ENCODE measurements at places on chromosomes 6 and 20. TPM values are rescaled to one million over a fixed set of nuclear protein-coding genes. Genes with fewer than 3 reads are reported as not detected.

TMEM74B gene
- 1.3 TPM for total RNA-seq

FHL5 gene
- not detected for total RNA-seq

CUL7 gene
- 23.2 TPM for total RNA-seq

PAK5 gene
- not detected for total RNA-seq

TMEM217 gene
- total RNA-seq, result 2.2 TPM

GABRR2 gene
- 0.51 TPM for total RNA-seq

RAB44 gene
- 0.05 TPM for total RNA-seq

FRK gene
- total RNA-seq, result 0.02 TPM

CCN5 gene
- total RNA-seq, result not detected

DNA sequence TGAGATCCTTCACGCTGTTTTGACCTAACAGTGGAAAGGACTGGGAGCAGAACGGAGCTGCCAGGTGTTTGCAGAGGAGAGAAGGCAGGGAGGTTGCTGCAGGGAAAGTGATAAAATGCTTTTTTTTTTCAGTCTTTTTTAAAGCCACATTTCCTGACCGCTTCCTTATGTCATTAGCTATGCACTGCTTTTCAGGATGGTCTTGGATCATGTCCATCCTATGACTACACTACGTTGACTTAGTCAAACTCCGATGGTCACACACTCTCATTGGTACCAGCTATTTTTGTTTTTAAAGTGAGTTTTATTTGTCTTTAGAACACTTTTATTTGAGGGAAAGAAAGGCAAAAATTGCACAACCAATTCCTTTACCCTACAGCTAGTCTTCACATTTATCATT is 89.2 kb upstream of the EXOC2 start:
- peaks cover 5% of the 10 kb centered on the region for H3K4me1 ChIP-seq
- no peak overlapping the region for H3K27ac ChIP-seq
- H3K4me3 ChIP-seq, result no peak overlapping the region
- no peaks in the 10 kb centered on the region for H3K36me3 ChIP-seq
- DNase-seq, result no peak

DNA sequence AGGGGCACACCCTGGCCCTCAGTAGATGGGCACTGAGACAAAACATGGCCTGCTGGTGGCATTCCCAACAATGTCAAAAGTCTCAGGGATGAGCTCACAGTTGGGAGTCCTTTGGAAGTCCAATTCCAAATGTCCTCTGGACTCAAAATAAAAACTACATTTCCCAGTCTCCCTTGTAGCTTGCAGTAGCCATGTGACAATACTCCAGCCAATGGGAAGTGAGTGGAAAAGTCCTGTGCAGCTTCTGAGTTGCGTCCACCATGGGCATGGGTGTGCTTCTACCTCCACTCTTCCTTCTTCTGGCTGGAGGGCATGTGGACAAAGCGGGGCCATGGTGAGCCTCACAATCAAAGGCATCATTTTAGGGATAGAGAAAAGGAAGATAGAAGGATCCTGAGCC is 5.8 kb upstream of the ADAM33 start:
- no peaks in the 10 kb centered on the region for H3K36me3 ChIP-seq
- H3K4me1 ChIP-seq, result no peaks in the 10 kb centered on the region
- H3K27me3 ChIP-seq, result peaks cover 13% of the 10 kb centered on the region
- H3K4me3 ChIP-seq, result no peak overlapping the region

DNA sequence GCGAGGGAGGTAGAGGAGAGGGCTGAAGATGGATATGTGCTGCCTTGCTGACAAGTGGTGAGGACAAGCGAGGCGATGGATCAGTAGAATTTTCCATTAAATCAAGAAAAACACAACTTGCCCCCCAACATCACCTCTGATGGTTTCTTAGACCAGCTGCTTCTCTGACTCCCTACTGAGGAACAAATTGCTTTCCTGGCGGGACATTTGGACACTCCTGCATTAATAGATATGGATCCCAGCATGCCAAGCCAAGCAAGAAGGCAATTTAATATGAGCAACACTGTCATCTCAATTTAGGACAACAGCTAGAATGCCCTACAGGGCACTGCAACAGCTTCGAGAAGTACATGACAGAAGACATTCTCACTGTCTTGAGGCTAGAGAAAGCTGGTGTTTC is 248.4 kb upstream of the AGPAT4 start:
- no peaks in the 10 kb centered on the region for H3K27me3 ChIP-seq
- no peaks in the 10 kb centered on the region for H3K4me1 ChIP-seq
- H3K36me3 ChIP-seq, result no peaks in the 10 kb centered on the region
- no peak for DNase-seq
- H3K27ac ChIP-seq, result no peak overlapping the region

- H3K36me3 ChIP-seq, result no peaks in the 10 kb centered on the region
- no peak overlapping the region for H3K4me3 ChIP-seq
- peaks cover 31% of the 10 kb centered on the region for H3K27me3 ChIP-seq
- no peak overlapping the region for H3K27ac ChIP-seq
Observed at GRCh38 chr20:21501184-21501583, 12.7 kb downstream of the NKX2-2 start.

DNA sequence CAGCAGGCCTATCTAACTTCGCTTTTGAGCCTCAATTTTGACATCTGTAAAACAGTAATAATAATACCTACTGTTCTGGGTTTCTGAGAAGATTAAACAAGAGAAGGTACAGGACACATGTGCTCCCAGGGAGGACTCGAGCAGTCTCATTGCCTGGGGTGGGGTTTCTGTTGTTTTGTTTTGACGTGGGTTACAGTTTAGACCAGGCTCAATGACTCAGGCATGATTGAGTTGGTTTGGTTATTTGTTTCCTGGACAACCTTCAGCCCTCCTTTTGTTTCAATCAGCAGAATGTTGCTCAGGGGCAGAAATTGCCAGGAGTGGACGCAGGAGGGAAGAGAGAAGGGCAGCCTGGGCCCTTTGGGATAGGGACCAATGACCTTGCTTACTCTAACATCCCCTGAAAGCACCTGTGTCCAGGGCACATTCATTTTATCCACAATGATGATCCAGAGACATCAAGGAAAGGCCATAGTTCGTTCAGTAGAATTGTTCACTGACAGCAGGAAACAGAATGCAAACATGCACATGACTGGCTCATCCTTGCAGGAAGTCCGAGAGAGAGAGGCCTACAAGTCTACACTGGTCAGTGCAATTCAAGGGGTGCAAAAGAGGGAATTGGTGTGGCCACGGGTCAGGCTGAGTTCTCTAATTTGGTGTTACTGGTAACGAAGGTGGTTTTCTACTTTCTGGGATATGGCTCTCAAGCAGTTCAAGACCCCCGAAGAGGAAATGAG is 74.5 kb upstream of the MRPS10 start:
- peak; percentile 61 for DNase-seq
- H3K4me3 ChIP-seq, result no peak overlapping the region
- H3K27me3 ChIP-seq, result no peaks in the 10 kb centered on the region
- H3K36me3 ChIP-seq, result peaks cover 22% of the 10 kb centered on the region
- peaks cover 58% of the 10 kb centered on the region for H3K4me1 ChIP-seq

GRCh38 chr20:19115581-19115980 is 96.9 kb upstream of the SLC24A3 start:
- no peaks in the 10 kb centered on the region for H3K27me3 ChIP-seq
- H3K27ac ChIP-seq, result no peak overlapping the region
- no peak for DNase-seq

DNA sequence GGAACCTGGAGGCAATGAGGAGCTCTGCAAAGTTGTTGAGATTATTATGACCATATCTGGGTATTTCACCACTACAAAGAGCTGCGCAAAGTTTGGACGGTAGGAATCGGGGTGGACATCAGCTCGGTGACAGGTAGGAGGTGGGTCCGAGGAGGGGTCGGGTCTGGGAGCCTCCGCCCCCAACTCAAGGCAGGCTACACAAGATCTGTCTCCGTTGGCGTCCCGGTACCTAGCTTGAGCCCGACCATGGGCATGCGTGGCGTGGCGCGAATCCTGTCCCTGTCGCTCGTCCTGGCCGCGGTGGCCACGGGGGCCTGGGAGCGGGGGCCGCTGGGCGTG is 40.2 kb upstream of the ZNFX1 start:
- H3K36me3 ChIP-seq, result no peaks in the 10 kb centered on the region
- DNase-seq, result no peak
- no peak overlapping the region for H3K27ac ChIP-seq
- H3K27me3 ChIP-seq, result peaks cover 40% of the 10 kb centered on the region

GRCh38 chr20:56378386-56378785 is 13.6 kb downstream of the AURKA start:
- peaks cover 22% of the 10 kb centered on the region for H3K4me1 ChIP-seq
- no peak overlapping the region for H3K4me3 ChIP-seq
- H3K27me3 ChIP-seq, result no peaks in the 10 kb centered on the region
- DNase-seq, result no peak

- H3K27me3 ChIP-seq, result no peaks in the 10 kb centered on the region
- H3K36me3 ChIP-seq, result peaks cover 6% of the 10 kb centered on the region
Observed at GRCh38 chr6:125781314-125781868, 9.4 kb upstream of the NCOA7 start.

DNA sequence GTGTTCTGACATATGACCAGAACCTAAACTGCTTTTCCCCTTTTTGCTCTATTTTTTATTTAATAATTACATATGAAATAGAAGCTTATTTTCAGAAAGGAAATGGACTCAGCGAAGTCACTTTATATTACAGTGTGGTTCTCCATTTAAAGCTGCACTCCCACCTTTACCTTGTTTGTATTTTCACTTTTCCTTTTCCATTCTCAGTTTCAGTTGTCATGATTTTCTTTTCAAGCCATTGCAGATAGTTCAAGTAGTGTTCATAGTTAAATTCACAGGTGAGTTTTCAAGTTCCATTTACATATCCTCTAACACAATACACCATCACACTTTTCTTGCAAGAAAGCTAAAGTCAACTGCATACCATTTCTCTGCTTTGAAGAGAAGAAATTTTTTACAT is 400.2 kb downstream of the HACE1 start:
- H3K27ac ChIP-seq, result no peak overlapping the region
- no peak overlapping the region for H3K4me3 ChIP-seq
- DNase-seq, result no peak
- H3K36me3 ChIP-seq, result no peaks in the 10 kb centered on the region
- H3K4me1 ChIP-seq, result no peaks in the 10 kb centered on the region

DNA sequence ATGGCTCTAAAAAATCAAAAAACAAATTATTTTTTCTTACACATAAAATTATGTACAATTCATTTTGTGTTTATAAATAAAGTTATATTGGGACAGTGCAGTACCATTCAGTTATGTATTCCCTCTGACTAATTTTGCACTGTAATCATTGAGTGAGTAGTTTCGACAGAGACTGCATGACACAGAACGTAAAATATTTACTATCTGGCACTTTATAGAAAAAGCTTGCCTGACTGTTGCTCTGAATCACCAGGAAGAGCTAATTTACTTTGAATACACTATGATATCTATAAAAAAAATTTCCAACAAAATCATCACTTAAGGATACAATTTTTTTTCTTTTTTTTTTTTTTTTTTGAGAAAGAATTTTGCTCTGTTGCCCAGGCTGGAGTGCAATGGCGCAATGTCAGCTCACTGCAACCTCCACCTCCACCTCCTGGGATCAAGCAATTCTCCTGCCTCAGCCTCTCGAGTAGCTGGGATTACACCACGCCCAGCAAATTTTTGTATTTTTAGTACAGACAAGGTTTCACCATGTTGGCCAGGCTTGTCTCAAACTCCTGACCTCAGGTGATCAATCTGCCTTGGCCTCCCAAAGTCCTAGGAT is 11.0 kb upstream of the KHDC1L start:
- DNase-seq, result no peak
- no peaks in the 10 kb centered on the region for H3K4me1 ChIP-seq
- no peak overlapping the region for H3K27ac ChIP-seq
- no peaks in the 10 kb centered on the region for H3K27me3 ChIP-seq
- H3K36me3 ChIP-seq, result no peaks in the 10 kb centered on the region
- H3K4me3 ChIP-seq, result no peak overlapping the region

- no peak overlapping the region for H3K27ac ChIP-seq
- peaks cover 3% of the 10 kb centered on the region for H3K27me3 ChIP-seq
- DNase-seq, result peak; percentile 24
- H3K4me3 ChIP-seq, result no peak overlapping the region
Observed at GRCh38 chr6:46781478-46782378, 11.5 kb upstream of the MEP1A start.

- no peak overlapping the region for H3K27ac ChIP-seq
- H3K36me3 ChIP-seq, result peaks cover 4% of the 10 kb centered on the region
- H3K4me3 ChIP-seq, result no peak overlapping the region
- H3K4me1 ChIP-seq, result no peaks in the 10 kb centered on the region
- no peaks in the 10 kb centered on the region for H3K27me3 ChIP-seq
- DNase-seq, result no peak
Observed at GRCh38 chr6:161166176-161166575, 107.7 kb downstream of the AGPAT4 start.

GRCh38 chr20:38844963-38845362 is 39.5 kb downstream of the PPP1R16B start:
- peak; percentile 50 for DNase-seq
- peaks cover 49% of the 10 kb centered on the region for H3K36me3 ChIP-seq
- peaks cover 84% of the 10 kb centered on the region for H3K4me1 ChIP-seq
- peak overlapping the region; percentile 90 for H3K27ac ChIP-seq

GRCh38 chr6:138005846-138006245 is 101.4 kb downstream of the PERP start:
- peak; percentile 31 for DNase-seq
- no peaks in the 10 kb centered on the region for H3K36me3 ChIP-seq
- no peak overlapping the region for H3K4me3 ChIP-seq

DNA sequence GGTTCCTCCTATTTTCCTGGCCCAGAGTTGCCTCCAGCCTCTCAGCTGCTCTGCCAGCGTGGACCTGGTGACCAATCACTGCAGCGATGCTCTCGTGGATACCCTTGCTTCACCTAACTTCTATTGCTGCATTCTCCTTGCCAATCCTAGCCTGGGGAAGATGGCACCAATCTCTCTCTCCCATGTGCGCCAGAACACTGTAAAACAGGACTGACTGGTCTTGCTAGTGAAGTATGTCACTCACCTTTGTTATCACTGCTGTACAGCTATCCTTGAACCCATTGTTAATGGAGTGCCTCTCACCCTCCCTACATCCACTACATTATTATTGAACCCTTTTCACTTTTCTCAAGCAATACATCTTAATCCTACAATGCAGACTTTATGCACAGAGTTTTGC is 80.1 kb downstream of the LYRM4 start:
- peaks cover 15% of the 10 kb centered on the region for H3K4me1 ChIP-seq
- no peak for DNase-seq
- H3K27ac ChIP-seq, result no peak overlapping the region
- peaks cover under 1% of the 10 kb centered on the region for H3K36me3 ChIP-seq

GRCh38 chr6:112321941-112322424 is 25.1 kb upstream of the RFPL4B start:
- peaks cover 17% of the 10 kb centered on the region for H3K27me3 ChIP-seq
- no peak overlapping the region for H3K27ac ChIP-seq
- H3K36me3 ChIP-seq, result no peaks in the 10 kb centered on the region
- H3K4me1 ChIP-seq, result no peaks in the 10 kb centered on the region
- DNase-seq, result no peak
- H3K4me3 ChIP-seq, result no peak overlapping the region

DNA sequence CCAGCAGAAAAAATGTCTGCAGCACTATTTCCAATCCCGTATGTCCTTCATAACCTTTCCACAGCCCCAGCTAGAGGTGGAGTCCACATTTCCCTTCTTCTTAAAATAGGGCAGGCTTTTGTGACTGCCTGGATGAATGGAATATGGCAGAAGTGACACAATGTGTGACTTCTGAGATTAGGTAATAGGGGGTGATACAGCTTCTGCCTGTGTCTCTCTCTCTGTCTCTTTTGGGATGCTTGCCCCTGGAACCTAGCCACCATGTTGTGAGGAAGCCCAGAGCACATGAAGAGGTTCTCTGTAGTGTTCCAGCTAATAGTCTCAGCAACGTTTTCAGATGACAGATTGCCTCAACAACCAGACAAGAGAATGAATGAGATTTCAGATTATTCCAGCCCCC is 51.4 kb downstream of the CLIC5 start:
- no peaks in the 10 kb centered on the region for H3K4me1 ChIP-seq
- no peak overlapping the region for H3K27ac ChIP-seq
- no peak for DNase-seq
- H3K4me3 ChIP-seq, result no peak overlapping the region
- H3K36me3 ChIP-seq, result peaks cover 4% of the 10 kb centered on the region
- no peaks in the 10 kb centered on the region for H3K27me3 ChIP-seq

- no peaks in the 10 kb centered on the region for H3K36me3 ChIP-seq
- H3K4me3 ChIP-seq, result no peak overlapping the region
Observed at GRCh38 chr6:166672624-166673206, 45.7 kb upstream of the RPS6KA2 start.
